ENCODE measurements at places on chromosomes 7 and 10.
A peak's percentile ranks its signal among the peaks of the same experiment; 100 is the strongest.

- DNase-seq: no peak
Measured at GRCh38 chr7:117791877-117792780, 81.1 kb downstream of the CTTNBP2 start.

GRCh38 chr7:14305233-14305866 lies 315.9 kb upstream of the ETV1 start:
- peak; percentile 20 for DNase-seq

- no peak for DNase-seq
Measured at GRCh38 chr7:25926891-25927625, 224.9 kb upstream of the NFE2L3 start.

GRCh38 chr7:137984181-137985041 lies 17.5 kb downstream of the CREB3L2 start:
- no peak for DNase-seq

DNA sequence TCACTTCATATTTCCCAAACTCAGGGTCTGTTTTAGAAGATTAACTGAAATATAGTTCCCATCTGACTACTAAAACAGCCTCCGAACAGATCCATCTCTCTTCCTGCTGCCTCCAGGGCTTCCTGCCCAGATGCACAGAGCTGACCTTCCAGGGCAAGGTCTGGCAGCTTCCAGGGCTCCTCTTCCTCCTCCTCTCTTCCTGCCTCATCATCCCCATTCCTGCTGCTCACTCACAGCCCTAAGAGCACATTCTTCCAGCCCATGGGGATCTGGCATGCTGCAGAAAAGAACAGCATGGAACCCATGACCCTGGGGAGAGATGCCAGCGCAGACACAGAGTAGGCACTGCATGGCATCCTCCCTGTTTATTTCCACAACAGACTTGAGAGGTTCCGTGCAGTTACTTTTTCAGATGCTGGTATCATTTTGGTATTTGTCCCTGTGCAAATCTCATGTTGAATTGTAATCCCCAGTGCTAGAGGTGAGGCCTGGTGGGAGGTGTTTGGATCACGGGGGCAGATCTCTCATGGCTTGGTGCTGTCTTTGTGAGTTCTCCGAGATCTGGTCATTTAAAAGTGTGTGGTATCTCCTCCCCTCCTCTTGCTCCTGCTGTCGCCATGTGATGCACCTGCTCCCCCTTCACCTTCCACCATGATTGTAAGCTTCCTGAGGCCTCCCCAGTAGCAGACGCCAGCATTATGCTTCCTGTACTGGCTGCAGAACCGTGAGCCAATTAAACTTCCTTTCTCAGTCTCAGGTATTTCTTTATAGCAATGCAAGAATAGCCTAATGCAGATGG lies 4.4 kb downstream of the PKD1L1 start:
- no peak for DNase-seq

DNA sequence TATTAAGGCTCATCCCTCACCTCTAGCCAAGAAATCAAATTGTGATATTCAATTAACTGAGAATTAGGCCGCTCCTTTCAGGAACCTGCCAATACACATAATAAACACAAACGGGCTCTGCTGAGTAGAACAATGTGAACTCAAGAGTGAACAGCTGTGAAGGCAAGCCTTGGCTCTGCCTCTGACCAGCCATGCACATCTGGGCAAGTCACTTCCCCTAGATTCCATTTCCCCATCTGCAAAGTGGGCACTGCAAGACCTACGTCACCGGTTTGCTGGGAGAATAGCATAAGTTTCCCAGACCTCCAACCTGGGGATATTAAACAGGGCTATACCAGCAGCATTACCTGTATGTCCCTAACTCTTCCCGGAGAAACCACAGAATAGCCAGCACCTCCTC lies 355.2 kb downstream of the TNS3 start:
- DNase-seq: no peak

All from T47D (cell line).